ENCODE measurements at places on chromosomes 6 and 20.

DNA sequence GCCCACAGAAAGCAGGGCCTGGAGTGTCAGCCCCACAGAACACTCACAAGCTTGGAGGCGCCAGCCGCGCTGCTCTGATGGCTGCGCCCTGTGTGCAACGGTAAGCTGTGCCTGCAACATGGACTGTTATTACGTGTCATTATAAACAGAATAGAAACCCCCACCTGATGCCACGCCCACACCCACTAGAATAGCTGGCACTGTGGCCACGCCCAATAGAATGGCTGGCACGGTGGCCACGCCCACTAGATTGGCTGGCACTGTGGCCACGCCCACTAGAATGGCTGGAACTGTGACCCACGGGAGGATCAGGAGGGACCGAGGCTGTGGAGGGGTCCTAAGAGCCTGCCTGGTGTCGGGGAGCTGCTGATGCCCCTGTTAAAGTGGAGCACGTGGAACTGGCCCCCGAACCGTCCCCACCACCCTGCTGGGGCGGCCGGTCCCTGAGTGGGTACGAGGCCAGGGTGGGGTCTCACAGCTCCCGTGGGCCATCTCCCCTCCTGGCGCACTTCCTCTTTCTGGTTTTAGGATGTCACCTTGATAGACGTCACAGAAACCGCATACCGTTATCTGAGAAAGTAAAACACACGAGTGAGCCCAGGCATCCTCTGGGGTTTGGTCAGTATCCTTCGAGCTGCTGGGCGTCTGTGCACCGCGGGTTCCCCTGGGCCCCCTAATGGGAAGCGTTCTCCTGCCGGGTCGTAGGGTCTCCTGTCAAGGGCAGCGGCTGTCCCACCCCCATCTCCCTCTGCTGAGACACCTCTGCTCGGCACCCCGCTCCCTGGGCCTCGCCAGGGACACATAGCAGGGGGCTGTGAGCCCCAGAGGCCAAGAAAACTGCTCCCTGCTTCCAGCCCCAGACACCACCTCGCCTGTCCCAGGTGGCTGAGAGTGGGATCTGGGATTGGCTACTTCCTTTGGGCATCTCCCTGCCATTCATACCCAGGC lies 25.4 kb downstream of the SLC17A9 start:
- no peak for DNase-seq

DNA sequence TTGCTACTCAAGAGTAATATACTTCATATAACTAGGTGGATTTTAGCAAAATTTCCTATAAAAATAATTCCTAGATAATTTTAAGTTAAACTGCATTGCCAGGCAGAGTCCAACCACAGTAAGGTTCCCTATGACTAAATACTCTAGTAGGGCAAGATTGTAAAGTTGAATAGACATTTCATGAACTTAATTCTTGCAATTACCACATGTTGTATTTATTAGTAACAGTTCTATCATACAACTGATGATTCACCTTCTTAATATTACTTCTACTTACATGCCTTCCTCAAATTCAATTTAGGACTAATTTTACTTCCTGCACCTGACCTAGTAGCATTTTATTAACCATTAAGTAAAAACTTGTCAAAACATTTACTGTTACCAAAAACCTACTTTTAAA lies 266.7 kb upstream of the THEMIS start:
- DNase-seq = no peak

- DNase-seq = no peak
These were observed 5.6 kb upstream of the VNN2 start for GRCh38 chr6:132763269-132763668.

- DNase-seq = no peak
These were observed 221.7 kb downstream of the UNC5CL start for GRCh38 chr6:40817369-40817768.

GRCh38 chr6:150016324-150017185 lies 8.8 kb downstream of the RAET1L start:
- DNase-seq = peak; percentile 24

Measured in GM04503 (cell line).